NCI-H1417 (cell line): ENCODE measurements at places on chromosomes 2 and 18.

GRCh38 chr2:109216332-109216731 is 87.3 kb downstream of the SH3RF3 start:
- DNase-seq = no peak

- DNase-seq = peak; percentile 34
Observed at GRCh38 chr2:96954011-96954846, 32.2 kb downstream of the FAM178B start.

GRCh38 chr18:29063346-29063745 is 886.4 kb upstream of the CDH2 start:
- no peak for DNase-seq

DNA sequence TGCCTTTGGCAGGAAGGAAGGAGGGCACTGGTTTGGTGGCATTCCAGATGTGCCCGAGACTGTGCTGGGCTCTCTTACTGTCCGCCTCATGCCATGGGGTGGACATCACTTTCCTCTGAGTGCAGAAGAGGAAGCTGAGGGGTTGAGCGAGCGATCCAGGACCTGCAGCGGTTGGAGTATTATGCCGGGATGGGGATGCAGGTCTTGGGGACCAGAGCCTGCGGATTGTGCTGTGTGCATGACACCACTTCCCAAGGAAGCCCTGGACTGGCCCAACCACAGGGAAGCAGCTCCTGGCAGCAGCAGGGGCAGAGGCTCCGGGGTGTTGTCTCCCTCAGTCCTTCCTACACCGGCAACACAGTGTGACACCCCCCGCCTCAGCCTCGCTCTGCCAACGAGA is 44.5 kb downstream of the ATP6V1C2 start:
- DNase-seq = no peak

DNA sequence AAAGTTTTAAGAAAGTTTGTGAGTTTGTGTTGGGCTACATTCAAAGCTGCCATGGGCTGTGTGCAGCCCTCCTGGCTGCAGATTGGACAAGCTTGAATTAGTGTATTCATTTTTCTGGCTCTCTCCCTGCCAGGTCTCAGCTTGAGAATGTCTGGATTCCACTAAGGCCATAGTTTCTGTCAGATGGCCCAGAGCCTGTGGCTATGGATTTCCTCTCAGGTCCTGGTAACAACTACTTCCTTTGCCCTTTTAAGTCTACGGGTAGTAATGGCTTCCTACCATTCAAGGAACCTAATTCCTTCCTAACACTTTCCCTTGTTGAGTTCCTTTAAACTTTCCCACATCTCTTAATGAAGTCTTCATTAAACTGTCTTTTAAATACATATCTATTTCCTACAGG is 24.3 kb upstream of the PSMD14 start:
- DNase-seq = no peak

DNA sequence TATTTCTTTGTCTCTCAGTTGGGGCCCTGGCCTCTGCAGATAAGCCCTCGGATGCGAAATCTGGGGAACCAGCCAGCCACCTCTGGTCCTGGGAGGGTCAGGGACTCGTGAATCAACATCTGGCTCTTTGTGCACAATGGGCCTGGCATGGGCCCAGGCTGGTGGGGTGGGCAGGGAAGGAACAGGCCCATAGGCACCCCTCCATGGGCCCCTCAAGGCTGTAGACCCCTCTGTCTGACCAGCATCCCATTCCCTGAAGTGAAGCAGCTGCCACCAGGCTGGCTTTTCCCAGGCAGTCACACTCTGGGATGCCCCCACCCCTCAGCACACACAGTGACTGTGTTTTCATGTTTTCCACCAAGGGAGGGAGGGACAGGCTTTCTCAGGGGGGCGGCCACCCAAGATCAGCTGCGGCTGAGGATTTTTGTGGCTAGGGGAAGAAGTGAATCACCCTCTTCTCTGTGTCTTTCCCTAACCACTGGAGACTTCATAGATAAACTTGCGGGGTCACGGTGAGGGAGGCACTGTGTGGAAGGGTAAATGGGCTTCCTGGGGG is 166.0 kb downstream of the AGAP1 start:
- no peak for DNase-seq

DNA sequence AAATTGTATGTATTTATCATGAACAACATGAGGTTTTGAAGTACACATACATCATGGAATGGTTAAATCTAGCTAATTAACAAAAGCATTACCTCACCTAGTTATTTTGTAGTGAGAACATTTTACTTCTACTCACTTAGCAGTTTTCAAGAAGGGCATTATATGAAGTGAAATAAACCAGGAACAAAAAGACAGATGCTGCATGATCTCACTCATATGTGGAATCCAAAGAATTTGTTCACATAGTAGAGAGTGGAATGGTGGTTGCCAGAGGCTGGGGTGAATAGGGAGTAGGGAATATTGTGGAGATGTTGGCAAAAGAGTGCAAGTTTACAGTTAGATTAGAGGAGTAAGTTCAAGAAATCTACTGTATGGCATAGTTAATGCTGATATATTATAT is 292.0 kb downstream of the ASXL3 start:
- DNase-seq = no peak

DNA sequence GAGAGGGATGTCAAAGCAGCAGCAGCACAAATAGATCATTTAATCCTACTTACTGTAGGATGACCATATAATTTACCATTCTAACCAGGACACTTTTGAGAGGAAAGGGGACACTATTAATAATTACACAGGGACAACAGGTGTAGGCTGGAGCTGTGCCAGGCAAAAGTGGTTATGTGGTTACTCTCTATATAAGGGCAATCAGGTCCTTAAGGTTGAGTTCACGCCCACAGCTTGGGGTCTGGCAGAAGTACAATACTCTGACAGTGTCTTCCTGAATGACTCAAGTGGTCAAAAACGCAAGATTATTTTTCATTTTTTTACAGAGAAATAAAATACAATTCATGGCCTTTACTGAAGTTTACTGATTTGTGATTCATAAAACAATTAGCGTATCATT is 2.8 kb downstream of the PREPL start:
- peak; percentile 94 for DNase-seq

DNA sequence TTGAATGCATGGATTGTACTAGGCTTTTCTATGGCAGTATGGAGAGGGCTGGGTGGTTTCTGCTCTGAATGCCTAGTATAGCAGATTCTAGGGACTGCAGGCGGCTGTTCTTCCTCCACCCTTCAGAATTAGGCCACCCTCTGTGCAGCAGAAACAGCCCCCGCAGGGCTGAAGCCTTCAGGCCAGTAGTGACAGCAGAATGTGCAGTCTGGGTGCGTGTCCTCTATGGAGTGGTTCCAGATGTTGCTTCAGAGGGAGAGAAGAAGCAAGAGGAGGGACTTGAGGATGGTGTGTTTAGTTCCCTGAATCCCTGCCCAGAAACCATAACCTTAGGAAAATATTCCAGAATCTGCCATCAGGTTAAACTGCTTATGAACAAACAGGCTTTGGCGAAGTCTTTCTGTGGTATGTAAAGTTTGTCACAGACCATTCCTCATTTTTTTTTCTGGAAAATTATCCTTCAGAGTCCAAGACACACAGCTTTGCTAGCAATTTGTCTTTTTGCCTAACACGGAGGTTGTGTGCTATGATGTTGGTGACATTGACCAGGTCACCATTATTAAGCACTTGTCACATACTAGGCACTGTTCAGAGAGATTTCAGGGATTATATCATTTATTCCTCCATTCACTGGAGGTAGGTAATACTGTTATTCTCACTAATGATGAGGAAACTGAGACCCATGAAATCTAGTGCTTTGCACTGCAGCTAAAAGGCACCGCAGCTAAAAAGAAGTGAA is 21.1 kb downstream of the CASP10 start:
- DNase-seq = no peak
